A549 treated with Mapracorat at 1 μM for 4 hours (cell line): ENCODE measurements at places on chromosomes 2 and 18. TPM values are rescaled to one million over a fixed set of nuclear protein-coding genes. Genes with fewer than 3 reads are reported as not detected.

The KATNAL2 gene
- total RNA-seq, result 1.3 to 2.4 TPM (median 1.8 TPM) in 5 replicates

The PLCL1 gene
- total RNA-seq, result not detected in 5 replicates

The SOWAHC gene
- 7.6 to 10.5 TPM (median 10.3 TPM) in 5 replicates for total RNA-seq

The C18orf54 gene
- 1.9 to 3.2 TPM (median 2.6 TPM) in 5 replicates for total RNA-seq

The MTERF4 gene
- 20.6 to 29.8 TPM (median 25.1 TPM) in 5 replicates for total RNA-seq

The SLC5A7 gene
- not detected in 5 replicates for total RNA-seq

The MROH2A gene
- total RNA-seq, result 0.12 to 0.26 TPM (median 0.18 TPM) in 4 of 5 replicates, not detected in the other

The CCDC102B gene
- total RNA-seq, result 0.39 to 0.71 TPM (median 0.49 TPM) in 3 of 5 replicates, not detected in the others
